ENCODE measurements at places on chromosomes 2 and 18.

GRCh38 chr18:35043207-35043606, 2.0 kb downstream of the MAPRE2 start:
- no peak for DNase-seq

DNA sequence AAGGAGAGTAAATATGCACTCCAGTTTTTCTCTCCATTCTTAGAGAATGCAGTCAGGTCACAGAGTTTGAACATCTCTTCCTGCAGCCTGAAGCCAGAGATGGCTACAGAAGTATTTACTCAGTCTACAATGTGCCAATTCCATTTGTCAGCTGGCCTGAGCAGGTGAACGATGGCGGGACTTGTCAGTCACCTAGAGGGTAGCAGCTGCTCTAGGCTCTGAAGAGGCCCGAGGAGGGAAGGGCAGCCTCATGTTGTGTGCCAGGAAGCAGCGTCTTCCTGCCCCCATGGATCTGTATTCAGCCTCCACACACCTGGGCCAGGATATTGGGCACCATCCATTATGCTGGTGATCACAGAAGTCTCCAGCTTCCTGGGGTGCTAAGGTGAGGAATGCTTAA, 316.7 kb upstream of the CHAC2 start:
- DNase-seq = no peak

DNA sequence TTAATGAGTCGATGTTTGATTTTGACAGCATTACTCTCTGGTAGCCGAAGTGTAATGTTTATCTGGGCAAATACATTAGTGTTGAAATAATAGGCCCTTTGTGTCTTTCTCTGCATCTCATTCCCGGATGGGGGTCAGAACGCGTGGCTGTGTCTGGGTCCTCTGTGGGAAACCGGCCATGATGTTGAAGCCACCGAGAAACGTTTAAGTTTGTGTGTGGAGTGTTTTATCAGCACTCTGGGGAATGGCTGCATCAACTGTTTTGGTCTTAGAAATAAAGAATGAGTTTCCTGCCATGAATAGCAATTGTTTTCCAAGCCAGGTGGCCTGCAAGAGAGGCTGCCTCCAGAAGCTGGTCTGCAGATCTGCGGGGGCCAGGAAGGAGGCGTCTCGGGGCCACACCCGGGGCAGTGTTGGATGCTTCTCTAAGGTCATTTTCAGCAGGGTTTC, 69.7 kb downstream of the RNF144A start:
- DNase-seq = no peak

DNA sequence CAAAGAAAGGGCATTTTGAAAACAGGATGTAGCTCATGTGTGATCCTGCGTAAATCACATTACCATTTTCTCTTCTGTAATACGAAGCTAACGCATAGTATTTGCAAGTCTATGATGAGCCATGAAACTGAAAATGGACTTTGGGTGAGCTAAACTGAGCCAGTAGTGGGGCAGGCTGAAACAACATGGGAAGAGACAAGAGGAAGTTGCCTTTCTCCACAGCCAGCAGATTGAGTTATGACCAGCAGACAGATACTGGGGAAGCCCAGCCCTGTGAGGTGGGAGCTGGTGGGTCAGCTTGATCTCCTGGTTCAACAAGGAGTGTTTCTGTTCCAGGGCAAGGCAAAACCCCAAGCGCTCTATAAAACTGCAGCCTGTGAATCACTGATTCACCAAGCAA, 11.8 kb downstream of the CYRIA start:
- no peak for DNase-seq

DNA sequence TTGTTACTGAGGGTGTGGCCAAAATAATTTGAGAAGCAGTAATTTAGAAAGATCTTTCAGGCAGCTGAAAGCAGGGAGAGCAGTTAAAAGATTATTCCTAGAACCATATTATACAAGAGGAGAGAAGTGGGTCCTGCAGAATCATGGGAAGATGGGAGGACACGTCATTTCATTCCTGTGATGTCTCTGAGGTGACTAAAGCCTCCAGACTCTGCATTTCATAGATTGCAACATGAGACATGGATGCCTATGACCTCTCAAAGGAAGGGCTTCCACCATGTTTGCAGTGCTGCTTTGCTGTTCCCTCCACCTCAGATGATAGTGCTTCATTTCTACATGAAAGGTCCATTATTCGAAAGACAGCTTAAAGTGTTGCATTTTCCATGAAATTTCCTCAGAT, 788.4 kb downstream of the TSN start:
- DNase-seq = no peak

DNA sequence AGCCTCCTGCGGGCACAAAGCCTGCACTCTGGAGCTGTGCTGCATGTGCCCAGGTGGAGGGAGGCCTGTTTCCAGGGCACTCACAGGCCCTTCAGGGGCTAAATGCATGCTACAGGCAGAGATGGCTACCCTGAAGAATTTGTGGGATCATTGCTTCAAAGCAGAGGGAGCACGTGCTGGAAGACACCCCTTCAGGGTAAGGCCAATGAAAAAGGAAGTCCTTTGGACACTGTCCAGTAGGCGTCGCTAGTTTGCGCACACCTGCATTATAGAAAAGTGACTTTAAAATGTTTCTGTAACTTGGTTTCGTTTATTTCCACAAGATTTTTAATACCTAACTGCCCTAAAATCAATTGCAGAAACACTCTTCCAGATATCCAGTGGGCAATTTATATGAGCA, 325.3 kb downstream of the ZNF516 start:
- DNase-seq = no peak

DNA sequence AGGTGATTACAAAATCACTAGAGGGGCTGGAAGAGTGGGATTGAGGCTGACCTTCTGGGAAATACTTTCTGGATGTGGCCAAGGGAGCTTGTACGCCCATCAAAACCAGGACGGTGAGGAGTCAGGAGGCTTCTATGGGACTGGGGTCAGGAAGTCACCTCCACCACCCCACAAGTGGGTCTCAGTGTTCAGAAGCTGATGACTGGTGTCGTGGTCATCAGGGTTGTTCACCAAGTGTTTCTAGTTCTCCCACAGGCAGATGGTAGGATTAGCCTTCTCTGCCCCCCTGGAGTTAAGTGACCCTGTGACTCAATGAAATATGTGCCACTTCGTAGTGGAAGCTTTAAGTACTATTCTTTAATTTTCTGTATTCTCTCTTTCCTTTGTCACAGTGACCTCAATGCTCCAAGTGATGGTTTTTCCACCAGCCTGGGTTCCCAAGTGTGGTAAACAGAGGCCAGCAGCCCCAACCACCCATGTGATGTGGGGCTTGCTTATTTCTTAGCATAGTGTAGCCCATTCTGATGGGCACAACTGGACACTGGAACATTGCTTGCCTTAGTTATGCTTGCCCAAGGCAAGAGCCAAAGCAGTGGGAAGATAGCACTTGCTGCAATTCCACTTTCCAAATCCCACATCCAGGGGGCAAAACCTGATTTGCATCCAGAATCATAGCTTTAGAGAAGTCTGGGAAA, 258.8 kb downstream of the CYP26B1 start:
- no peak for DNase-seq

- DNase-seq = no peak
Observed at GRCh38 chr2:164186591-164186990, 434.7 kb downstream of the GRB14 start.

GRCh38 chr2:232626584-232626983, 6.8 kb upstream of the EFHD1 start:
- no peak for DNase-seq

- DNase-seq = no peak
Observed at GRCh38 chr18:45539491-45539891, 75.8 kb upstream of the SLC14A2 start.
